ENCODE measurements at places on chromosomes 6 and 20.

- no peak for DNase-seq
Measured at GRCh38 chr6:166435574-166435973, 52.8 kb upstream of the MPC1 start.

- no peak for DNase-seq
Measured at GRCh38 chr20:57078116-57078515, 188.3 kb downstream of the BMP7 start.

DNA sequence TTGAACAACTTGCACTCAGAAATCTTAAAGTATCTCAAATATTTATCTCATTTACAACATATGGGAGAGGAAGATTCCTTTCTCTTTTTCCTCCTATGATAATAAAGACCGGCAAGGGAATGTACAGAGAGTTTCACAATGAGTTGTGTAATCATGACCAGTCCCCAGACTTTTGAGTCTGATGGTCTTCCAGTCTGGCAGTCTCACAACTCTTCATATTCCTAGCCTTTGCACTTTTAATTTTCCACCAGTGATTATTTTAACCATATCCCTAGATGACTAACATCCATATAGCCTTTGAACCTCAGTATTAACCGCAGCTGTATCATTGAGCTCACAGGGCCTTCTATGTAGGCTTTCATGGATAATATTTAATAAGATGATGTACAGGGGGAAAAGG is 278.5 kb downstream of the KHDC1L start:
- DNase-seq, result no peak

- no peak for DNase-seq
Measured at GRCh38 chr6:68677058-68677457, 42.0 kb downstream of the ADGRB3 start.

DNA sequence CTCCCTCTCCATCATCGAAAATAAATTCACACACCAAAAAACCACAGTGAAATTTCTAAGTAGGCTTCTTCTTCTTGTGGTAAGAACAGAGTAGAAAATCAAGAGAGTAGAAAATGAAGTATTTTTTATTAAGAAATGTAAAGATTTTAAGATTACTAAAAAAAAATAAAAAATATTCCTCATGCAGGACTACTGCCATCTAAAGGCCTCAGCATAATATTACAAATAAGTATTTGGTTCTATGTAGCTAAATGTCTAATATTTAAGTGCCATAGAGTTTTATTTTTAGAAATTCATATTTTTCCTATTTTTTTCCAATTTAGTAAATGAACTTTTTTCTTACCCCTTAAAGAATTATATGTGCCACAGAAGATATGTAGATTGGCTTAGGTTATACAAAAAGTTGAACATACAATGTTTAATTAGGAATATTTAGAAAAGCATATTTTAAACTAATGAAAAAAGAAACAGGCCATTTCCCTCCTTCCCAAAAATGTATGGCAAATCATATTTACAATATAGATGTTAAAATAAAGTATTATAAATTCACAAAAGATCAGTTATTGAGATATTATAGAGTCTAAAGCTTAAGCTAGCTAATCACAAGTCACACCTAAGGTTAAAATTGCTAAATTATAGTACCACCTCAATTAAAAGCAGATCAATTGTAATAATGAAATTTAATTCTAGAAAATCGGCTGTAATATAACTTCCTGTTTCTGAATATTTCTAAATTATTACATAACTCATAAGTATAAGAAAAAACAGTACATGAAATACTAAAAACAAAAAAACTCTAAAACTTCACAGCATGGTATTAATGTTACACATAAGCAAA is 3.5 kb upstream of the NT5DC1 start:
- no peak for DNase-seq

DNA sequence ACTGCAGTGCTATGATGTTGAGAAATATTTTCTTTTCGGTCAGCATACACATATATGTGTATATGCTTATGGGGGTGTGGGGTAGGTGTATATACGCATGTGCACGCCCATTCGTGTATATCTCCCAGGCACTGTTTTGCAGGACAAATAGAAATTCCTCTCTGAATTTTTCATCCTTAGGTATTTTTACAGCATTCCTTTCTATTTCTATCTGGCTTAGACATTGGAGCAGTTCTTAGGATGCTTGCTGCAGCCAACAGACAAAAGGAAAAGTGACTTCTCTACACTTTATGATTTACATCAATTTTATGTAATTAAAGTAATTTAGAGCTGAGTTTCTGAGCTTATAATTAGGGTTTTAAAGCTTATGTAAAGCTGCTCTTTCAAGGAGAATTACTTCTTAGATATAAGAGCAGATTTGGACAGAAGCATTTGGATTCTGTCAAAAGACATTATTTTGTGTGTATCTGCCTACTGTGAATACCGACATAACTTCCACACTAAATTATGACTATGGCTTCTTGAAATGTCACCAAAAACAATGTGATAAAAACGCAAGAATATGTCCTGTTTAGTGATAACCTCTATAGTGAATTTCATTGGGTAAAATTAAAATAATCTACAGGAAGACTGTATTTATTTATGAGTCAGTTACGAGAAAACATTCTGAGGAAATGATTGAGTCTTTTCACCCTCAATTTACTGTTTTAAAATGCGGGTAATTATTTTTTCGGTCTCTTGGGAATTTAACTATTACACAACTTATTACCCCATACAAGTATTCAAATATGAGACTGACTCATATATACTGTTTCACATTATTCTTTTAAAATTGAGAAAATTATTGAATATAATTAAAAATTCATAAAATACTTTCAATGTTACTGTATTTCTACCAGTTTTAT is 21.3 kb upstream of the CEP43 start:
- DNase-seq, result no peak

DNA sequence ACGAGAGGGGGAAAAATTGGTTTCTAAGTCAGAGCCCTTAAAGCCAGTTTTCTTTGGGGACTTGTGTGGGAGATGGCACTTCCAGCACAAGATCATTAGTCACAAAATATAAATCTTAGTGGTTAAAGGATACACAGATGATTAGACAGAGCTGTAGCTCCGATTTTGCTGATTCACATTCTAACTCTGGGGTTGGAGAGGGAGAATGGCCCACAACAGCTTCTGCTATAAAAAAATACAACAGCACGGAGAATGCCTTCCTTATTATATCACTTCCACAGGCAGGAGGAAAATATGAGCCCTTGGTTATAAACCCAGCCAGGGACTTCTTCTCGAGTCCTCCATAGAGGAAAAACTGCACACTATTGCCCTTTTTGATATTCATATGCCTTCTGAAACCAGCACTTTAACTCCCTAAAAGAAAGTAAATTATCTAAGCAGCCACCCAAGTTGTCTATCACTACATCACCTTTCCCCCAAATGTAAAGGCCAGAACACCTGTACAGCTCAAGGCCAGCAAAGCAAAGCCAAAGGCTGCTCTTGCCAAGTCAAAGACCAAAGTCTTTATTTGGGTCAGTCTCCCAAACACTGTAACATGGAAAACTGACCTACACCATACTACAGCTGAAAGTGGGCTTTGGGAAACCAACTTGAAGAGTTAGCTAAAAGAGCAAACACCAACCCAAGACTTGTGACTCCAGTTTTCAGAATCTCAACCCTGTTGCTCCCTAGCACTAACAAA is 10.4 kb downstream of the MRPL14 start:
- DNase-seq, result no peak
